CD4-positive, alpha-beta T cell (primary cell): ENCODE measurements at places on chromosomes 3 and 15. TPM values are rescaled to one million over a fixed set of nuclear protein-coding genes. Genes with fewer than 3 reads are reported as not detected.
A peak's percentile ranks its signal among the peaks of the same experiment; 100 is the strongest.

The PLA2G4D gene
- total RNA-seq = not detected

DNA sequence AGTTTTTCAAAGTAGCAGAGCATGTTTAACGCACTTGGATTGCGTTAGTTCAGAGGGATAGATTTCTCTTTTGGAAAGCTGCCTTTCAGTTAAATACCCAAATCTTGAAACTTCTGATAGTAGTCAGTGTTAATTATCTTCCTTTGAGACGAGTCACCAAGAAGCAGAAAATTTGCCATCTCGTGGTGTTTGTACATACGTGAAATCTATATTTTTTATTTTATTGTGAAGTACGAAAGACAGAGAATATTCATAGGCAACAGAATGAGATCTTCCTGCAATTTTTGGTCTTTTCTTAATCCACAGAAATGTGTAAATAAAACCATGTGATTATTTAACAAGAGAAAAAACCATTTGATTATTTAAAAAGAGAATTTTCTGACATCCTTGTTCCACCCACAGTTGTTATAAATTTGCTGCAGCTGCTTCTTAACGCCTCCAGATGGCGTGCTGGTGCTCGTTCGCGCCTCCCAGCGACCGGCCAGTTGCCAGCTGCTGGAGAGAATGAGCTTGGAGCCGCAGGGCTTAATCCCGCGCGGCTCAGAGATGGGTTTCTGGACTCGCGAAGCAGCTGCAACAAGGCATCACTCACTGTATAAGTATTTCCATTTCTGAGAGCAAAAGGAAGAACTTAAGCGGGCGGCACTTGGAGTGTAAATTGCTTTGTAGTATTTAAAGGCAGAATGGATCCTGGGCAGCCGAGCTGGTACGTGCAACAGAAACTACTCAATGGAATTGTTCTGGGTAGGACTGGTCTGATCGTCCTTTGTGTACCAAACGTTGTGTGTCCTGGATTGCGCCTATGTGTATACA lies 10.5 kb upstream of the SLITRK3 start:
- no peaks in the 10 kb centered on the region for H3K27me3 ChIP-seq
- H3K4me3 ChIP-seq = no peak overlapping the region
- peak; percentile 16 for DNase-seq
- no peaks in the 10 kb centered on the region for H3K36me3 ChIP-seq
- no peak overlapping the region for H3K27ac ChIP-seq

DNA sequence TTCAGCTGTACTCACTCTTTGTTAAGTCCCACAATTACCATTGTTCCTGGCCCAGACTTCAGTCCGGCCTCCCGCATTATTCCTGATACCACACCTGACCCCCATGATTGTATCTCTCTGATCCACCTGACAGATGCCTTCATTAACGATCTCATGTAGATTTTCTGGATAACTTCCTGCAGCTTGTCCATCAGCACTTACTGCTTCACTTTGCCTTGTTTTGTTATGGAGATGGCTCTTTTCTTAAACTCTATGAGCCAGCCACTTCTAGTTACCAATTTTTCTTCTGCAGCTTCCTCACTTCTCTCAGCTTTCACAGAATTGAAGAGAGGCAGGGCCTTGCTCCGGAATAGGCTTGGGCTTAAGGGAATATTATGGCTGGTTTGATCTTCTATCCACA lies 1044.2 kb downstream of the PLOD2 start:
- no peaks in the 10 kb centered on the region for H3K36me3 ChIP-seq
- no peak overlapping the region for H3K4me3 ChIP-seq
- H3K4me1 ChIP-seq = no peaks in the 10 kb centered on the region
- H3K27ac ChIP-seq = no peak overlapping the region
- no peaks in the 10 kb centered on the region for H3K27me3 ChIP-seq

DNA sequence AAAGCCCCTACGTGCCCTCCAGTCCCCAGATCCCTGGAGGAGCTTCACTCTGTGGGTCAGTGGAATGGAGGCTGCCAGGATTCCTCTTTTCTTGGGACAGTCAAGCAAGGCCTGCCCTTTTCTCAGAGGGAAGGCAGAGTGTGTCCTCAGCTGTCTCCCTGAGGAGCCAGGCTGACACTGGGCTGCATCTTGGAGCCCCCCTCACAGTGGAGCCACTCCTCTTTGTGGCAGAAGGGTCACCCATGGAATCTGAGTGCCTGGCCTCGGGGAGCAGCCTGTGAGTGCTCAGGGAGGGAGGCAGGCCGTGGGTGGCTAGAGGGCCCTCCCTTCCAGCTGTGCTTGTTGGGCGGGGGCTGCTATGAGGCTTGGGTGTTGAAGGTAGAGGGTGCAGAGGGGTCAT lies 41.2 kb downstream of the BOC start:
- H3K4me3 ChIP-seq = no peak overlapping the region
- H3K36me3 ChIP-seq = no peaks in the 10 kb centered on the region
- no peaks in the 10 kb centered on the region for H3K4me1 ChIP-seq
- H3K27ac ChIP-seq = no peak overlapping the region
- no peaks in the 10 kb centered on the region for H3K27me3 ChIP-seq

DNA sequence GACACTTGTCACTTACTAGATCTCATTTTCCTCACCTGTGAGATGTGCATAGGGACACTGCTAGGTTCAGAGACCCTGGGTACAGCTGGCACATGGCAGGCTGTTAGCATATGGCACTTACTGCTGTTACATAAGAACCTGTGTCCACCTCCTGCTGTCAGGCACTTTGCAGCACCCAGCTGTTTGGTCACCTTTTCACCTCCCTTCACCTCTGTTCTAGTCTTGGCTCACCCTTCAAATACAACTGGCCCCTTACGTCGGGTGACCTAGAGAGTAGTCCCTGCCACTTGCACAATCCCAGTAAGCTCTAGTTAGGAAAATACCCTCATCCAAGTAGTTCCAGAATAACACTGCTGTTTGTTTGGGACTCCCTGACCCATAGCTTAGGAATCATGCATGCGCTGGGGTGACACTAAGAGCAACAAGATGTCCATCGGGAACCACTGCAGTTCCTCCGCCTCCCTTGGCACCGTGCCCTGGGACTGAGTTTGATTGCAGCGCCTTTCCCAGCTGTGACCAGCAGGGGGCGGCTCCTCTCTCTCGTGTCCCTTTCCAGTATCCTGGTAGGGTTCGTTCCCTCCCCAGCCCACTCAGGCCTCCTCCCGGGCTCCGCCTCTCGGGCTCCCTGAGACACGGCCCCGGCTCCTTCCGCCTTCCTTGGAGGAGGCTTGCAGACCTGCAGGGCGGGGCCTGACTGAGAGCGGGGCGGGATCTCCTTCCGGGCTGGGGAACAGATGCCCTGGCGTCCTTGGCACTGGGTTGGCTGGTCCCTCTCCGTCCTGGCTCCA lies 78.6 kb downstream of the ABHD5 start:
- no peaks in the 10 kb centered on the region for H3K36me3 ChIP-seq
- no peaks in the 10 kb centered on the region for H3K27me3 ChIP-seq
- peaks cover 42% of the 10 kb centered on the region for H3K4me1 ChIP-seq
- peak overlapping the region; percentile 4 for H3K4me3 ChIP-seq
- H3K27ac ChIP-seq = no peak overlapping the region
- DNase-seq = peak; percentile 84

DNA sequence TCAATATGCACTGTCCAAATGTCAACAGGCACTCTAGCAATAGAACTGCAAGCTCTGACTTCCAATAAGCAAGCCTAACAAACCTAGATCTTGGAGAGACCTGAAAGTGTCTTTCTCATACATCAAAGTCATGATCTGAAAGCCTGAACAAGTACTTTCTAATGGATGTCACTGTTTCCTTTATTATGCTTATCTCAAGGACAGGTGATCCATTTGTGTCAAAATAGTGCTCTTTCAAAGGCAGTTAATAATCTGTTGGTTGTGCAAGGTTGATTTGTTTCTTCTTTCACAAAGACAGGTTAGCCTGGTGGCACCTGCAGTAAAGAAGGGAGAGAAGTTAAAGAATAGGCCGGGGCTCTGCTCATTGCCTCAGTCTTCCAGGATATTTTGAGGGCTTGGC lies 146.8 kb downstream of the EPHB1 start:
- no peak for DNase-seq
- H3K36me3 ChIP-seq = no peaks in the 10 kb centered on the region
- H3K27me3 ChIP-seq = no peaks in the 10 kb centered on the region
- no peak overlapping the region for H3K4me3 ChIP-seq
- no peak overlapping the region for H3K27ac ChIP-seq

DNA sequence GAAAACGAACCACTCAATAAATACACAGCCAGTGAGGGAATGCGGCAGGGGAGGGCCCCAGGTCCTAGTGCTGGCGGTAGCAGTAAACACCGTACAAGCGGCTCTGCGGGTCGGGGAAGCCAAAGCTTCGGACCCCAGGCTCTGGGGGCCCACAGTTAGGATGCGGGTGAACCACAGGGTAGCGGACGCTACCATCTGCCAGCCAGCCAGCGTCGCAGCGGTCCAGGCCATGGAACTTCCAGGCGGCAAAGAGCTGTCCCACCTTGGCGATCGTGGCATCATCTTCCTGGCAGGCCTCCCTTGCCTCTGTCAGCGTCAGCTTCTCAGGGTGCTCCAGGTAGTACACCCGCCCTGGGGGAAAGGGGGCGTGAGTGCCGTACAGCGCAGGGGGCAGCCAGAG lies 17.4 kb downstream of the HAPLN3 start:
- peaks cover 52% of the 10 kb centered on the region for H3K36me3 ChIP-seq
- H3K4me1 ChIP-seq = peaks cover 2% of the 10 kb centered on the region
- no peak for DNase-seq
- no peak overlapping the region for H3K27ac ChIP-seq
- H3K4me3 ChIP-seq = no peak overlapping the region

The POLG gene
- 140 TPM for total RNA-seq

The NRG4 gene
- not detected for total RNA-seq

DNA sequence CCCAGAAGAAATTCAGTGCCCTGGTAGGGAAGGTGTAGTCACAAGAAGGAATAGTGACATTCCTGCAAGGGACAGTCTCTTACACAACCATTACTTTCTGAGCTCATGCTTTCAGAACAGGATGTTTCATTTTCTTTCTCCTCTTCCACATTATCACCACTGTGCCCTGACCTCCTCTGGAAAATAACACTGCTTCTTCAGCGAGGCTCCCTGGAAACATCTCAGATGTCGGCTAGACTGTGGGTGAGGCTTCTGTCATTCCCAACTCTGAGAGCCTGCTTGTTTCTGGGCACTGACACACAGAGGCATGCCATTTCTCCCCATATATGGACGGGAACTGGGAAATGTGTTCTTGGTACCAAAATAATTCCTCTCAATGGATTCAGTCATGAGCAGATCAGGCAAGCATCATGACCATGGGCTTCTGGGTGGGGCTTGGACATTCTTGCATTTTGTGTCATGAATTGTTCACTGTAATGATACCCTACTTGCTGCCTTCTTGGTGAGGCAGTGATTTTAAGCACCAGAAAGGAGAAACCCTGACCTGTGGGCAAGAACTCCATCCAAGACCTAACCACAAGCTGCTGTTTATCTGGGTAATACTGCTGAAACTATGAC lies 14.3 kb upstream of the TNFAIP8L3 start:
- H3K27ac ChIP-seq = no peak overlapping the region
- no peaks in the 10 kb centered on the region for H3K4me1 ChIP-seq
- no peaks in the 10 kb centered on the region for H3K36me3 ChIP-seq
- DNase-seq = no peak
- no peak overlapping the region for H3K4me3 ChIP-seq

DNA sequence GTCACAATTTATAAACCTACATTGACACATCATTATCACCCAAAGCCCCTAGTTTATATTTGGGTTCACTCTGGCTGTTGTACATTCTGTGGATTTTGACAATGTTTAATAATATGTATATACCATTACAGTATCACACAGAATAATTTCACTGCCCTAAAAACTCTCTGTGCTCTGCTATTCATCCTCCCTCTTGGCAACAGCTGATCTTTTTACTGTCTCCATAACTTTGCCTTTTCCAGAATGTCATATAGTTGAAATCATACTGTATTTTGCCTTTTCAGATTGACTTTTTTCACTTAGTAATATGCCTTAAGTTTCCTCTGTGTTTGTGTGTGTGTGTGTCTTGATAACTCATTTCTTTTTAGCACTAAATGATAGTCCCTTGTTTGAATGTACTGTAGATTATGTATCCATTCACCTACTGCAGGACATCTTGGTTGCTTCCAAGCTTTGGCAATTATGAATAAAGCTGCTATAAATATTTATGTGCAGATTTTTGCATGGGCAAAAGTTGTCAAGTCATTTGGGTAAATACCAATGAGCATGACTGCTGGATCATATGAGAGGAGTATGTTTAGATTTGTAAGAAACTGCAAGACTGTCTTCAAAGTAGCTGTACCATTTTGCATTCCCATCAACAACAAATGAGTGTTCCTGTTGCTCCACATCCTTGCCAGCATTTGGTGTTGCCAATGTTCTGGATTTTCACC lies 9.5 kb downstream of the PARP15 start:
- no peak overlapping the region for H3K27ac ChIP-seq
- H3K36me3 ChIP-seq = peaks cover 11% of the 10 kb centered on the region
- no peak overlapping the region for H3K4me3 ChIP-seq
- H3K4me1 ChIP-seq = no peaks in the 10 kb centered on the region
- no peak for DNase-seq
- H3K27me3 ChIP-seq = no peaks in the 10 kb centered on the region

The SUCNR1 gene
- total RNA-seq = not detected

GRCh38 chr15:48221261-48221660 lies 15.2 kb downstream of the SLC12A1 start:
- no peak overlapping the region for H3K4me3 ChIP-seq
- H3K36me3 ChIP-seq = no peaks in the 10 kb centered on the region
- DNase-seq = no peak
- H3K4me1 ChIP-seq = no peaks in the 10 kb centered on the region
- no peaks in the 10 kb centered on the region for H3K27me3 ChIP-seq
- no peak overlapping the region for H3K27ac ChIP-seq

DNA sequence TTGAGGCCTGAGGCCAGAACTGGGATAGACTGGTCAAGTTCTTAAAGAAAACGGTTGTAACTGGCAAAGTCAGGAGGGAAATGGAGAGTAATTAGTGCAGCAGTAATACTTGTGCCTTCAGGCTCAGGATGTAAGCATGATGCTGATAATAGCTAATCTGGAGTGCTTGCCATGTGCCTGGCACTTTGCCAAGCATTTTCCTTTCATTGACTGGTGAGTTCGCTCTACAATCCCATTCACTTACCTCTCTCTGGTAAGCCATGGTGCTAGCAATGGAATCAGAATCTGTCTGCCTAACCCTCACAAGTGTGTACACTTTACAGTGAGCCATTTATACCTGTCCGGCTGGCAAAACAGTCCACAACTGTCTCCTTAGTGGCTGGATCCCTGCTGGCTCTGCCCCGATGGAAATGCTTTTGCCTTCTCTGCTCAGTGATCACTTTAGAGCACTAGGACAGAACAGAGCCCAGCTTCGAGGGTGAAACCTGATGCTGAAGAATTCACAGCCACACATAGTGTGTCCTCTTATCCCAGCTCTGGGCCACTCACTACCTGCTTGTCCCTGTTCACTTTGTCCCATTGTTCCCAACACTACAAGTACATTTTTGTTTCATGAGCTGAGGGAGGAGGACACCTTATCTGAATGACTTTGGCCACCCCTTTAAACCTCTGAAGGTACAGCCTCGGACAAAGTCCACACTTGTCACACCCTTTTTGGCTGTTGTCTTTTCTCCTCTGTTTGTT lies 10.3 kb downstream of the CHP1 start:
- H3K4me3 ChIP-seq = no peak overlapping the region
- no peaks in the 10 kb centered on the region for H3K4me1 ChIP-seq
- DNase-seq = no peak
- H3K36me3 ChIP-seq = peaks cover 18% of the 10 kb centered on the region
- no peak overlapping the region for H3K27ac ChIP-seq
- no peaks in the 10 kb centered on the region for H3K27me3 ChIP-seq
